Aorta (tissue), 5 donors: ENCODE measurements at places on chromosomes 7 and 10. TPM values are rescaled to one million over a fixed set of nuclear protein-coding genes. Genes with fewer than 3 reads are reported as not detected.

Gene MKX
- 6.6 TPM for total RNA-seq

Gene GRID1
- total RNA-seq = 3.8 TPM

Gene COMTD1
- 14.3 TPM for total RNA-seq

Gene PNLIPRP1
- 1.4 TPM for total RNA-seq

Gene CRYGN
- total RNA-seq = 1.7 TPM

Gene DGKI
- 11.3 TPM for total RNA-seq

Gene KIF11
- total RNA-seq = 1.7 TPM

Gene SUGCT
- 37.9 TPM for total RNA-seq

Gene MASTL
- 7.7 TPM for total RNA-seq

Gene SKIDA1
- 1.4 TPM for total RNA-seq

Gene SORCS3
- total RNA-seq = not detected

Gene RHEB
- 78.8 TPM for total RNA-seq

Gene TASOR2
- 68.2 TPM for total RNA-seq
